ENCODE measurements at places on chromosomes 5 and 9. TPM values are rescaled to one million over a fixed set of nuclear protein-coding genes. Genes with fewer than 3 reads are reported as not detected.

GRCh38 chr9:16622541-16622940 is 247.9 kb downstream of the BNC2 start:
- H3K36me3 ChIP-seq, result no peaks in the 10 kb centered on the region
- no peak overlapping the region for H3K4me3 ChIP-seq
- H3K4me1 ChIP-seq, result no peaks in the 10 kb centered on the region
- no peaks in the 10 kb centered on the region for H3K27me3 ChIP-seq

GRCh38 chr5:68593211-68593671 is 377.7 kb downstream of the PIK3R1 start:
- H3K4me3 ChIP-seq, result no peak overlapping the region
- H3K27me3 ChIP-seq, result no peaks in the 10 kb centered on the region
- H3K4me1 ChIP-seq, result no peaks in the 10 kb centered on the region
- no peak for DNase-seq
- H3K27ac ChIP-seq, result no peak overlapping the region

DNA sequence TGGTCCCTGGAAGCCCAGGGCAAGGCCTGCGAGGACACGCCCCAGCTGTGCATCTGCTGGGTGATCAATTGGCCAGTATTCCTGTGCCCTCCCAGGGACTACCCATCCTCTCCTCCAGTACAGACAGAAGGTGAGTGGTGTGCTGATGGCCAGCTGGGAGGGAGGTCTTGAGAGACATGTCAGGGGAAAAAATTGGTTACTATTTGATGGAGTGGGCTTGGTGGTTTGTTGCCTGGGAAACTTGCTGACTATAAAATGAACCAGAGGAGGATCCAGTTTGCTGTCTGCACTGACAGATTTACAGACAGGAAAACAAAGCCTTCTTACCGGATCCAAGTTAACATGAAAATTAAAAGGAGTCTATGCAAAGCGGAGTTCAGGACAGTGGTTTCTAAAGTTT is 40.3 kb downstream of the MAP1B start:
- no peak overlapping the region for H3K4me3 ChIP-seq
- no peak overlapping the region for H3K27ac ChIP-seq
- no peak for DNase-seq

DNA sequence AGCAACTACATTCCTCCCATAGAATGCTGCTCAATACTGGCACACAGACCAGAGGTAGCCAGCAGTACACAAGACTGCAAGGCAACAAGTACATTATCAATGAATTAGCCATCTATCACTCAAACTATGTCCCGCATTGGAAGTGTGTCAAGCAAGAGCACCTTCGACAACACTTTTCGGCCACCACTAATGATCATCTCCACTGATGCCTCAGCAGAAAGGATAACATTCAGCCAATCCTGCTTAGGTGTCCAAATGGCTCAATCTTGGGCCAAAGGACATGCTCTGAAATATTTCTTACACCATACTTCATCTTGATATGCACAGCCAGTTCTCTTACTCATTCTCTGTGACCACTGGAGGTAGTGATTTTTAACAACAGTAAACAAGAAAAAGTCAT is 25.0 kb downstream of the SKP1 start:
- peak; percentile 15 for DNase-seq
- H3K27ac ChIP-seq, result no peak overlapping the region
- H3K27me3 ChIP-seq, result no peaks in the 10 kb centered on the region
- H3K4me1 ChIP-seq, result peaks cover 28% of the 10 kb centered on the region
- peaks cover 54% of the 10 kb centered on the region for H3K36me3 ChIP-seq

Gene FAM221B
- total RNA-seq, result not detected
